Fibroblast of villous mesenchyme (primary cell): ENCODE measurements at places on chromosomes 11 and 22.

- peak; percentile 17 for DNase-seq
Measured at GRCh38 chr11:46800177-46800576, 45.9 kb downstream of the CKAP5 start.

DNA sequence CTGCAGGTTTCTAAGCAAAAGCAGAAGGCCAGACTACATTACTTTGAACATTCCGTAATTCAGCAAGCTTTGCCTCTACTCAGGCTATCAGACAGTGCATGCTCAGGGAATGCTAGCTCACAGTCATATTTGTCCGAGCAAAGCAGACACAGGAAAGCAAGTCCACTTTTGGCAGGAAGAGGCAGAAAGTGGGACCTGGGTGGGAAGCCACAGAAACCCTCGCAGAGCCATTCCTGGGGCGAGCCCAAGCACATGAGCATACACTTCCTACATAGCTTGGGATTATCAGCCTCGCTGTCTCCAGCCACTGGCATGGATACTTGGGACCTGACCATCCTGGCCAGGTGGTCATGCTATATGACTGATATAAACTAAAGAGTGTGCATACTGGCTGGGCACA is 113.3 kb downstream of the TRIM29 start:
- no peak for DNase-seq

DNA sequence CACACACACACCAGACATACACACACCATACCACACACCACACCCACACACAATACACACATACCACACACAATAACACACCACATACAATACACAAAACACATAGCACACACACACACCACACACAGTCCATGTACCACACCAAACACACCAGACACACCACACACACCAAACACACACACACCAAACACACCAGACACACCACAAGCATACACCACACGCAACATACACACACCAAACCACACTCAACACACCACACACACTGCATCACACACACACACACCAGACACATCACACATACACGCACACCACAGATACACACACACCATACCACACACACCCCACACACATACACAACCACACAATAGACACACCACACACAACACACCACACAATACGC is 54.8 kb downstream of the IGSF9B start:
- no peak for DNase-seq

- DNase-seq, result no peak
Measured at GRCh38 chr22:39800790-39801520, 92.6 kb downstream of the ENTHD1 start.

DNA sequence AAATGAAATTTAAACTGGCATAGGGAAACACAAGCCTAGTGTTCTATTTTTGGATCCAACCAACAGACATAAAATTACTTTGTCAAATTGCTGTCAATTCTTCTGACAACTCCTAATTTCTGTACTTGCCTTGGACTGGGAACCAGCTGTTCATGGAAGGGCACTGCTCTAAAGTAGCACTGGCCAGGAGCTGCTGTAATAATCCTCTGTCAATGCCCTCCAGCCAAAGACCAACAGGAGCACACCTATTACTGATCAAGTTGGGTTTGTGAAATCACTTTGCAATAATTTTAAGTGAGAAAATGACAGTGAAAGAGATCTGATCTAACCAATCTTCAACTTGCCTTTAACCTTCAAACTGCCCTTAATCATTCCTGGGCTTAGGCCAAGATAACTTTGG is 18.9 kb upstream of the TMEM123 start:
- no peak for DNase-seq

DNA sequence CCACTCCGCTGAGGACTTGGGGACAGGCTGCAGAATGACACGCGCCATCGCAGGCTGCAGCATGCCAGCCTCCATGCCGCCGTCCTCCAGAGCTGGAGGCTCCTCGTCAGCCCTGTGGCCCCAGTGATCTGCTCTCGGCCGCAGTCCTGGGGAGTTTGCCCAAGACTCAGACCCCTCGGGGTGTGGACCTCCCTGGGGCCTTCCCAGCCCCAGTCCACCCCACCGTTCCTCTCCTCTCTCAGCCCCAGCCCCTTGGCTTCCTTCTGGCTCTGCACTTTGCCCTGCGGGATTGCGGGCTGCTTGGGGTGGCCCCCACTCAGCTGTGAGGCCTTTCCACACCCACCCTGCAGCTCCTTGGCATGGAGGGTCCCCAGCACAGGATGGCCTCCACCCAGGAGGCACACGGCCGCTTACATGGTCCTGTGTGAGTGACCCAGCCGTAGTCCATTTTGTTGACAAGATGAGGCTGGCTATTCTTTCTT is 414.9 kb downstream of the TBC1D22A start:
- no peak for DNase-seq

GRCh38 chr11:131642756-131643531 is 272.5 kb downstream of the NTM start:
- DNase-seq, result no peak

- DNase-seq, result peak; percentile 43
Measured at GRCh38 chr11:95883381-95883780, 40.5 kb downstream of the MTMR2 start.

DNA sequence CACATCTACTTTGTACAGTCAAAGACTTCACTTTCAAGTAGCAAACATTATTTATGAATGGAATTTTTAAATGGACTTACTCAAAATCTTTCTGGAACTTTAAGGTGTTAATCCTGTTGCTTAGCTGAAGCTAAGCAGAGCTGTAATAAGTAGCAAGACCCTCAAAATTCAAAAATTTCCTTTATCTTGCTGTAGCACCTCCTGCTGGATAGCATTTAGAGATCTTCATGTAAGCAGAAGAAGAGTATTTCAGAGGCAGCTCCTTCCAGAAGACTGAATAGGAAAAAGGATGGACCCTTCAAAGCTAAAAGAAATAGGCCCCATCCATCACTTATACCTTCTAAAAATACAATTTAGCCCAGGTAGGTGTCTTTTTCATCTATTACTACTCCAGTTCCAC is 3.4 kb downstream of the PHF21A start:
- no peak for DNase-seq

DNA sequence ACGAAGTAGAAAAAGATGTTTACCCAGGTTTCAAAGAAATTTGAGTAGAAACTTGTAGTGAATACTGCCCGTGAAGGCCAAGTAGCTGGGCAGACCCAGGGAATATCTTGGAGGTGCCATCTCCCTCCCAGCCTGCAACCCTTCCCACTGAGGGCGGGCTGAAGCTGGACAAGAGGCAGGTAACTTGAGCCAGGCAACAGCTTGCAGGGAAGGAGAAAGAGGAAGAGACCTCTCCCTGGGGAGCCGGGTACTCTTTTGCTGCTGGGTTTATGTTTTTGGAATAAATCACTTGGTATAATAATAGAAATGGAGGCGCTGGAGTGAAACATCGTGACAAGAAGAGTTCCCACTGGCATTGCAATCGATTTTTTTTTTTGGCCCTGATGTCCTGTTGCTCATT is 49.4 kb upstream of the JAM3 start:
- DNase-seq, result no peak

DNA sequence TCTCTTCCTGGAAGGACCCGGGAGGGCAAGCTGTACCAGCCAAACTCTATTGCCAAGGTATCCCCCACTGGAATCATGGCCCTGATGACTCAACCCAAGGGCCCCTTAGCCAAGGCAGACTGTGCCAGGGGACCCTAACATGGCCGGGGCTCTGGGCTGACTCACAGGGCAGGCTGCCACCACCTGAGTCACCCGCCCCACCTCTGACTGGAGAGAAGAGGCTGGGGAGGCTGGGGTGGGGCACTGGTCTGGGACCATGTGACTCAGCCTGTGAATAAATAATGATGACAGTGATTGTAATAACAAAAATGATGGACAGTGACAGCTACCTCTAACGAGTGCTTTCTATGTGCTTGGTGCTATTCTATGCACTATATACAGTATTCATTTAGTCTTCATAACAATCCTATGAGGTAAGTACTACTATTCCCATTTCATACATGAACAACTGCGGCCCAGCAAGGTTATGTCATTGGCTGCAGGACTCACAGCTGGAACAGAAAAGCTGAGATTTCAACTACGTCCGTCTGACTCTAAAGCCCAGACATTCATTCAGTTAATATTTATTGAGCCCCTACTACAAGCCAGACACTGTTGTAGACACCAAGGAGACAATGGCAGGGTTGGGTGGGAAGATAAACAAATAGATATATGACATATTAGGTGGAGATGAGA is 84.2 kb downstream of the FBXO7 start:
- DNase-seq, result peak; percentile 70

DNA sequence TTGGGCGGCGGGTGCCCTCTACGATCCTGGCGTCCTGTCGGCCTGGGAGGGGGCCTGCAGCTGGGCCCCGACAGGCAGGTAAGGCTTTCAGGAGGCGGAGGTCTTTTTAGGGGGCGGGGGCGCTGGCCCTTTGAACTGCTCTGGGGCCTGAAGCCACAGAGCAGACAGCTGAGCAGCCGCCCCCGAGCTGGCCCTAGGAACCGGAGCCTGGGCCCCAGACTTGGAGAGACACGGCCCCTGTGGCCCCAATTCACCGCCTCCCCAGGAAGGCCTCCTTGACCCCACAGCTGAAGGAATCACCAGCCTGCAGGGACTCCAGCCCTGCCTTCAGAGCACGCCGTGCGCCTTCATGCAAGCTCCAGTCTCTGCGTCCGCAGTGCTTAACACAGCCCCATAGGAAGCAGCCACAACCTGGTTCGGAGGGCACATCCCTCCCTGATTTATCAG is 618 bp upstream of the CERK start:
- peak; percentile 54 for DNase-seq
